ENCODE measurements at places on chromosomes 7 and 10.

- DNase-seq, result no peak
These were observed 63.3 kb upstream of the PRKG1 start for GRCh38 chr10:51010977-51011376.

GRCh38 chr10:90614631-90615030 is 243.2 kb downstream of the HTR7 start:
- DNase-seq, result no peak

DNA sequence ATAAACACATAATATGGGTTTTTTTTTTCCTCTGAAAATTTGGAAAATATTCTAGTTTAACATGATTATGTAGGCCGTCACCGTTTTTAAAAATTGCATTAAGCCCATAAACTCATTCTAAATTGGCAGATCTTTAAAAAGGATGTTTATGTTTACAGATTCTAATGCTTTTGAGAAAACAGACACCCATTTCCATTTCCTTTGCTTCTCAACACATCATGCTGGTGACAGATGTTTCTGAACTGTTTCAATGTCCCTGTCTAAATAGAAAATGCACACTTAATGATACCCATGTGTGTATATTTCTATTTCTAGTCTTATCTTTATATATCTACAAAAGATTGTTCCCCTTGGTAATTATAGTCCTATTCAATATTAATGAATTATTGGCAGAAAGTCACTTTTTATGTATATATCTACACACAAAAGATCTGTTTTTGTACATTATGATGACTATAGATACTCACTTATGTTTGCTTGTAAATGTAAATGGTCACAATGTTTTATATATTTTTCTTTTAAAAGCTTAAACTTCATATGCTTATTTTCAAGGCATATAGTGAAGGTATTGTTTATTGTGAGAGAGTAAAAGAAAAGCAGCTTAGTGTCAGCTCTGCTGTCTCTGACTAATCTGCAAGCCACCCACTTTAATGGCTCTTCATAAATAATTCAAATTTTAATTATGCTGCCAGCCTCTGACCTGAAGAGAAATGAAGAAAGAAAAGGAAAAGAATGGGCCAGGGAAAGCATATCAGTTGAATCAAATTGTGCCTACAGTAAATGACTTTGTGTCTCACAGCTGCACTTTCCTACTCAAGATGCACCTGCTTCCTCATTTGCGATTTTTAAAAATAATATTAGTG is 179.4 kb downstream of the CACNA2D1 start:
- no peak for DNase-seq

GRCh38 chr7:193481-194251 is 1.3 kb downstream of the FAM20C start:
- peak; percentile 65 for DNase-seq

GRCh38 chr10:49054753-49055152 is 60.6 kb downstream of the VSTM4 start:
- DNase-seq, result no peak

GRCh38 chr7:9937944-9938631 is 1035.6 kb upstream of the PHF14 start:
- DNase-seq, result no peak

- DNase-seq, result no peak
These were observed 10.4 kb upstream of the IFT22 start for GRCh38 chr7:101332026-101332425.

- no peak for DNase-seq
These were observed 876 bp upstream of the PIK3AP1 start for GRCh38 chr10:96721207-96721572.

DNA sequence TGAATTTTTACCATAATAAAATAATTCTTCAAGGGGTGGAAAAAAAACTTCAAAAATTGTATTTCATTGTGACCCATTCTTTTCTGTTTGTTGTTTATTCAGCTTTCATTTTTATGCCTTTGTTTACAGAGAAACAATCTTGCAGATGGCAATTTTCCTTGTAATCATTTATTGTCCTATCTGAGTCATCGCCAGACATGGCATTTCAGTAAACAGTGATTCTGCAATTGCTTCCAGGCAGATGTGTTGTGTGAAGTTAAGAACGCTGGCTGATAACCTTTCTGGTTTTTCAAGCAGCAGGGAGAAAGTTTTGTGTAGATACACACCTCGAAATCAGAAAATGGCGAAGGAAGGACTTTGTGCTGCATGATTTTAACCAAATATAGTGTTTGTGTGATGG is 80.7 kb upstream of the RPA3 start:
- DNase-seq, result no peak

DNA sequence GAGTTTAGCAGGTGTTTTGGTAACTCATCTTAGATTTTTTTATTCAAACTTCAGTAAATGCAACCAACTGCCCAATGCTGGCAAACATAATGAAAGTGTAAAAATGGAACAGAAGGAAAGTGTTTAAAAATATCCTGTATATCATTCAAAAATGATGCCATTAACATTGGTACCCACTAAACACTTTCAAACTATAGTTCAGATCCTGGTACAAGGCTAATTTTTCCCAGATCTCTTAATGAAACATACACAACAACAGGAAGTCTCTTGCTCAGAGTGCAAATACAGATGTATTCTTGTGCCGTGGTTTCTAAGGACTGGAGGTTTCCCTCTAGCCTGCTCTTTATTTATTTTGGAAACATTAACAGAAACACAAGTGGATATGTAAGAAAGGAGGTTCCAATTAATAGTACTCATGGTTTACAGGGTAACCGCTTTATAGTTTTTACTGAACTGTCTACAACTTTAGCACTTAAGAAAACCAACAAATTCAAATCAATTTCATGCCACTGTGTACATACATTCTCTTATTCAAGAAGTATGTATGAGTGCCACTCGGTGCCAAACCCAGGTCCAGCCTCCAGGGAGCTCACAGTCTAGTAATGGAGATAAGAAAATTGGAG is 176.0 kb upstream of the AKR1E2 start:
- no peak for DNase-seq

DNA sequence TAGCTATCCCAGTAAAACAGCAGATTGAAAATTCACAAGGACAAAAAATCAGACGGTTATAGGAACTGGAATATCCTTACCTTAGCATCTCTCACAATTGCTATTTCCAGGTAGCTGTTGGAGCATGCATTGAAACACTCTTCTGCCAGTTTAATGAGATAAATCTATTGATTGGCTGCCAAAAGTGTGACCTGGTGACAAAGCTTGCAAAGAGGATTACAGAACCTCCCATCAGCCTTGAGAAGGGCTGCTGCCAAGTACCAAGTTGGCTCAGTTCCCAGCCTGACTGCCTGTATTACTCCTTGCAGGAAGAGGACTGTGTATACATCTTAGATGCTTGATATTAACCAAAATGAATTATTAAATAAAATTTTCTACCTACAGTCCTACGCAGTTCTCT is 5.1 kb downstream of the PRLHR start:
- no peak for DNase-seq

GRCh38 chr7:158395780-158396278 is 191.8 kb downstream of the PTPRN2 start:
- no peak for DNase-seq

GRCh38 chr7:81810476-81811155 is 40.8 kb upstream of the HGF start:
- DNase-seq, result no peak

DNA sequence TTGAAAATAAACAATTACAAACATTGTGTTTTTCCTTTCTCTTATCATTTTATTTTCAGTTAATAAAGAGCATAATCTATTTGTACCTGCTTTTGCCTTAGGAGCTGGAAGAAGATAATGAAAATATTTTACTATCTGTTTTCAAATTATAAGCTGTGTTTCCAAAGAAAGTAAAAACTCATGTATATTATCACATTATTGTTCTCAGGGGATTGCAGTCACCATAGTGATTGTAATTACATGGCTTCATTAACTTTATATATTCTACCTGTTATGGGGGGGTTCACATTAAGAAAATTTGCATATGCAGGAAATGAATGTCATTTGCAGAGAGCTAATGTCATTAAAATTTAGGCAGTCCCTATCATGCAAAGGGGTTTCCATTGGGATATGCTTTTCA is 542.3 kb downstream of the NXPH1 start:
- DNase-seq, result no peak
